Activated CD8-positive, alpha-beta memory T cell treated with anti-CD3 and anti-CD28 coated beads, Interleukin-2, amount 50 U/mL, for 4 hours (primary cell): ENCODE measurements at places on chromosomes 12 and 14.

- no peak for DNase-seq
These were observed 182.2 kb downstream of the AACS start for GRCh38 chr12:125247477-125247876.

GRCh38 chr12:26825459-26826016, 7.5 kb downstream of the ITPR2 start:
- no peak for DNase-seq

- no peak for DNase-seq
These were observed 73.2 kb upstream of the BICD1 start for GRCh38 chr12:32033406-32033805.

- no peak for DNase-seq
These were observed 6.5 kb downstream of the SH2B3 start for GRCh38 chr12:111412007-111412829.

- no peak for DNase-seq
These were observed 232.9 kb downstream of the CHST11 start for GRCh38 chr12:104689635-104690034.

GRCh38 chr14:104237651-104238423, 99.5 kb downstream of the KIF26A start:
- no peak for DNase-seq

GRCh38 chr14:90517076-90517841, 120.4 kb downstream of the CALM1 start:
- DNase-seq: no peak

- DNase-seq: no peak
These were observed 209.4 kb upstream of the CRY1 start for GRCh38 chr12:107302649-107303341.

GRCh38 chr14:72155379-72155993, 223.3 kb downstream of the RGS6 start:
- no peak for DNase-seq

- no peak for DNase-seq
These were observed 1.5 kb upstream of the SUPT16H start for GRCh38 chr14:21385188-21385904.

DNA sequence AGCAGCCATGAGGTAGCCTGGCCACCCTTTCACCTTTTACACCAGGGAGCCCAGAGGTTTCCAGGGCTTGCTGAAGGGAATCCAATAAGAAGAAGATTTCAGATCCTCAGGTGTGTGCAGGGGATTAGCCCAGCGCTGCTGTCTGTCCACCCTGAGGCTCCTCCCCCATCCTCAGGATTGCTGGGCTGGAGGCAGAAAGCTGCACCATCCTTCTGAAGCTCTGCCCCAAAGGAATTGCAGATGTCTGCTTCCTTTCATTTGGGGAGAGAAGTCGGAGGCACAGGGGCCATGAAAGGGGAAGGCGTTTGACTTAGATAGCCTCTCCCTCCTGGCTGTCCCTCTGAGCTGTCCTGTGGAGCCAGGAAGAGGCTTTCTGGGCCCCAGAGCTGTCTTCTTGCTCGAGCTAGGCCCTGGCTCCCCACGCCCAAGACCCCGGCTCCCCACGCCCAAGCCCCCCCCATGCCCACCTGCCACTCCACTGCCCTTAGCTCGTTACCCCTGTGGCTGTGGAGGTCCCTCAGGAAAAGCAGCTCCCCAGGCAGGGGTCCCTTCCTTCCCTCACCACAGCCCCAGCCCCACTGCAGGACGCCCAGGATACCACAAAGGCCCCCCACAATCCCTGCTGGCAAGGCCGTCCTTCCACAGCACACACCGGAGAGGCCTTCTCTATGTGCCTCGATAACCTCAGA, 359.0 kb downstream of the CACNA1C start:
- DNase-seq: no peak

- DNase-seq: peak; percentile 65
These were observed 8.8 kb upstream of the CLECL1 start for GRCh38 chr12:9741726-9742125.
